ENCODE measurements at places on chromosomes 12 and 14.

- no peak for DNase-seq
Measured at GRCh38 chr14:85016496-85016895, 513.4 kb upstream of the FLRT2 start.

DNA sequence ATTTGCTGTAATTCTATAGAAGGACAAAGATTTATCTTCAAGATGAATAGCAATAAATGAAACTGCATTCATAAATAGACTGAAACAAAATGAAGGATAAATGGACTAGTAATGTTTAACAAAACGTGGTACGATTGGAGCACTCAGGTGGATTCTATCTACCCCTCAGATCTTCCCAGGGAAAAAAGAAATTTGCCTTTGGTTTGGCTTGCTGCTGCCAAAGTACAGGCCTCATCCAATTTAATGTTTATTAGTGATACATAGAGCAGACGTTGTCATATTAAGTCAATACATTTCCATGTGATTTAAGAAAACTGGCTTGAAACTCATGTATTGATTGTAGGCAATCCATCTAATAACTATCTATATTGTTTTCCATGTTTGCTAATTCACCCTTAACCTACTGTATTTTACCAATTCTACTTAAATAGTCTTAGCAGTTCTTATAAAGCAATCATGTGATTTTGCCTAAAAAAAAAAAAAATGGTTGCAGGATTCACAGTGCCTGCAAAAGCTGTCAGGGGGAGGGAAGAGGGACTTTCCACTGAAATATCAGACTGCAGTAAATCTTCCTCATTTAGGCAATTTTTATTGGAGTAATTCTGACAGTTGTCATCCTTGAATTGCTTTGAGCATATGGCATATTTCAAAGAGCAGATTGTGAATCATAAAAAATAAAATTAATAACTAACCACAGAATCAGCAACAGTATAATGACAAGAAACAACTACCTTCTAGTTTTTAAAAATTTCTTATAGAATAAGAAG lies 242.2 kb upstream of the NPAS3 start:
- DNase-seq, result no peak

GRCh38 chr12:96766232-96766631 lies 140.8 kb upstream of the NEDD1 start:
- DNase-seq, result no peak

- no peak for DNase-seq
Measured at GRCh38 chr12:84463741-84464495, 448.7 kb downstream of the SLC6A15 start.

Data from ureter (tissue), 1 donor.